Stimulated activated CD8-positive, alpha-beta memory T cell treated with anti-CD3 and anti-CD28 coated beads, Interleukin-15, amount 100 ng/mL, for 1 hour (primary cell): ENCODE measurements at places on chromosomes 5 and 9.

DNA sequence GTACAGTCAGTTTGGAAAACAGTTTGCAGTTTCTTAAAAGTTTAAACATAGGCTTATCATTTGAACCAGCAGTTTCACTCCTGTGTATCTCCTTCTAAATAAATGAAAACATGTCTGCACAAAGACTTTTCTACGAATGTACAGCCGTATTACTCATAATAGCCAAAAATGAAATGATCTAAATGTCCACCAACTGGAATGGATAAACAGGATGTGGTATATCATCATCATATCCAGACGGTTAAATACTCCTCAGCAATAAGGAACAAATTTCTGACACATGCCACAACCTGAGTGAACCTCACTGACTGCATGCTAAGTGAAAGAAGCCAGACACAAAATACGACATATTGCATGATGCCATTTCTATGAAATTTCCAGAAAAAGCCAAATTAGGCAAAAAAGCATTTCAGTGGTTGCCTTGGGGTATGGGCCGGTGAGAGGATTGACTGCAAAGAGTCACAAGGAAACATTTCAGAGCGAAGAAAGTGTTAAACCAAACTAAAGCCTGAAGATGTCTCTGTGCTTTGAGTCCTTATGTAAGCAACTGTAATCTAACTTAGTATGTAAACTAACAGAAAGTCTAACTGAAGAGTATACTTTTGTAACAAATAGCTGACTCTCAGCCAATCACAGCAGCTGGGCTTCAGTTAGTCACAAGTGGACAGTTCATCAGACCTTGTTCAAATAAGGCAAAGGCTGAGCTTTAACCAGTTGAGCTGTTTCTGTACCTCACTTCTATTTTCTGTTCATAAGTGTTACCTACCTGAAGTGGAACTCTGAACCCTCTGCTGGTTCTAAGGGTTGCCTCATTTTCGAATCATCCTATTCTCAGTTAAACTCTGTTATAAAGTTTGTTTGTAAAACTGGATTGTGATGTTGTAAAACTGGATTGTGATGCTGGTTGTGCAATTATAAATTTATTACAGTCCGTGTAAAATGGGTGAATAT lies 65.2 kb downstream of the TRIO start:
- no peak for DNase-seq

- no peak for DNase-seq
Observed at GRCh38 chr5:78288246-78288645, 6.3 kb downstream of the AP3B1 start.

GRCh38 chr9:137502008-137502911 lies 43.1 kb upstream of the NSMF start:
- DNase-seq, result no peak

DNA sequence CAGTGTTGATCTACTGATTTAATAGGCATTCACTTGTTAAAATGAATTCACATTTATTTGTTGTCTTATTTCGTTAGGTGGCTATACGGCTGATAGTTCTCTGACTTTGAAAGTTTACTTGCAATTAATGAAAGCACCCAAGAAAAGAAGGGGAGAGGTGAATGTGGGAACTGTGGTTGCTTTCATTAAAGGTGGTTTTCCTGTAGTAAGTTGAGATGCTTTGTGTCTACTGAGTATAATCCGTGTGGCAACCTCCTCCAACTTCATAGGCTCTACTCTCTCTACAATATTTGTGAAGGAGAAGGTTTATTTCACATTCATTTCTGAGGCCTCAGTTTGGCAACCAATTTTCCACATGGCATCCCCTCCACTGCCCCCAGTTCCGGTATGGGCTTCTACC lies 12.8 kb upstream of the MACIR start:
- DNase-seq, result no peak

DNA sequence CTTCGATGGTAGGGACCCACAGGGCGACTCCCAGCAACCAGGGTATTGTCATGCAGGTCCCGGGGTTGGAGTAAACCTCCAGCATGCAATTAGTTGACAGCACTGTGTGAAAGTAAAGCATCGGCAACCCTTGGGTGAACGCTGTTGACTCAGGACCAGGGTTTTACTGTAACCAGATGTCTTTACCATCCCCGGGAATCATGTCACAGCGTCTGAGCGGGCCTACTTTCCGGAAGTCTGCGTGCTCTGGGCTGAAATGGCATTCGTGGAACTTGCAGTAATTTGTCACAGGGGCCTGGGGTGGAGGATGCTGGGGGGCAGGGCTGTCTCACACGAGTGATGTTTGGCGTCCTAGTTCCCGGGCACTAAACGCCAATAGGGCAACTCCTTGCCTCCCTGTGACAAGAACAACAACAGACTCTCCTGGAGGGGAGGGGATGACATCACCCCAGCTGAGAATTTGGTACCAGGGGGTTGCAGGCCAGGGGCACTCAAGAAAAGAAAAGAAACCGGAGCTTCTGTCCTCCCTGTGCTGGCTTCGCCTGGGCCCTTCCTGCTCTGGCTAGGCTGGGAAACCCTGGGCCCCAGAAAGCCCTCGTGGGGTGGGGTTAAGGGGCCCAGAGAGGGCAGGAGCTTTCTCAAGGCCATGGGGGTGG lies 10.1 kb upstream of the UBAC1 start:
- no peak for DNase-seq

DNA sequence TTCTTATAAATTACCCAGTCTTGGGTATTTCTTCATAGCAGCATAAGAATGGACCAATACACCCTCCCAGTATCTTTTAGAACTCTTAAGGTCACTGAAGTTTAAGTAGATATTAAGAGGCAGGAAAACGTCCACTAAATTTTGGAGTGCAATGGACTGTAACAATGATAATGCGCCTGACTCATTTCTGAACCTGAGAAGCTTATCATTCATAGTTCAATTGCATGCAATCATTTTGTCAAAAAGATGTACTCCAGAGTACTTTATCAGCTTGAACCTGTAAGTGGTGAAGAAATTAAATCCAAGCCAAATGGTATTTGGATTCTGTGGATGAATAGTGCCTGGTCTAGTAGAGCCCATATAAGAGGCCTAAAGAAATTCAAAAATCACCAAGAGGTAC lies 196.5 kb upstream of the CDH9 start:
- DNase-seq, result no peak

DNA sequence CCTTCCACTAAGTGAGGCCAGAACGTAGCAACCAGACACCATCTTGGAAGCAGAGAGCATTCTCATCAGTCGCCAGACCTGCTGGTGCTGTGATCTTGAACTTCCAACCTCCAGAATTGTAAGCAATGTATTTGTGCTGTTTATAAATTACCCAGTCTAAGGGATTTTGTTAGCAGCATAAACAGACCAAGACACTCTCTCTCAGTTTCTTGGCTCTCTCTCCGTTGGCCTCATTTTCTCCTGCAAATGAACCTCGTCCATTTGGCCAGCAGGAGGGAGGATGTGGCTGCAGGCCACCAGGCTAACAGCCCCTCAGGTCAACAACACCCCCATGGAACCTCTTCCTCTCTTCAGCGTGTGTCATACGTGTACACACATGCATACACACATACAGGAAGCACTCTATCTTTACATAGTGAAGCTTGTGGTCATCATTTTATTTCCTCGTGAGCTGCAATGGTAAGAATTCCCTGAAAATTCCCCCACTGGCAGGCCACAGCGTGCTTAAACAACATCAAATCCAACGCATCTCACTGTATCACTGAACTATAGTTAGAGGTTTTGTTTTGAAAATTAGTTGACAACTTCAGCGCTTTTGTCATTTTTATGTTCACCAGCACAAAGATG lies 62.8 kb upstream of the PPP1R26 start:
- no peak for DNase-seq

DNA sequence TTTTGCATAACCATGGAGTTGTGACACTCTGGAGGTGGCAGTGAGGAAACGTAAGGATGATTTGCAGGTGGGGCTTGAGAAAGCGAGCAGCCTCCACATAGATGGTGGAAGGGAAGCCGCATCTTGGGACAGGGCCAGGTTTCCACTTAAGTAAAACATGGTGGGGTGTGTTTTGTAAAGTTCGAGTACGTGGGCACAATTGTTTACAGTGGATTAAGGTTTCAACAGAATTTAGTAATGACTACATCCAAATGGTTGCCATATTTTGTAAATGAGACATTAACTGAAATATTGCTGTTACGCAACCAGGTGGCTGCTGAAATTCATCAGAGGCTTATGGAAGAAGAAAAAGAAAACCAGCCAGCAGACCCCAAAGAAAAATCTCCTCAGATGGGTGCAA lies 85.4 kb upstream of the IL7R start:
- no peak for DNase-seq

DNA sequence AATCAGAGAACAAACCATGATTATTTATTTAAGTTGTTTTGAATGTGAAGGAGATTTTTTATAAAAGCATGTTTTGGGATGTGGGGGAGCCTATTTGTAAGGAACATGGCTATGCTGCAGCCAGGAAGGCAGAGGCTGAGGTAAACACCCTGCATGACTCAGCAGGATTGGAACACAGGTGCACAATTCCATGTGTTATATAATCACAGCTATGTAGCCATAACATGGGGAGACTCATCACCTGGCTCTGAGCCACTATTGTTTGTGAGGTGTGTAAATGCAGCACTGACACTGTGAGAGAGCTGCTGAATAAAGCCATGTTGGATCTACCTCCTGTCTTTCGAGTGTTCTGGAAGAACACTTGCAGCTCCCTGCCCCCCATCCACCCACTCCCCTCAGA lies 1009.8 kb downstream of the DNAH5 start:
- no peak for DNase-seq

- no peak for DNase-seq
Observed at GRCh38 chr9:83505282-83505681, 32.9 kb downstream of the FRMD3 start.

GRCh38 chr9:76655971-76656370 lies 108.3 kb upstream of the PCA3 start:
- no peak for DNase-seq

DNA sequence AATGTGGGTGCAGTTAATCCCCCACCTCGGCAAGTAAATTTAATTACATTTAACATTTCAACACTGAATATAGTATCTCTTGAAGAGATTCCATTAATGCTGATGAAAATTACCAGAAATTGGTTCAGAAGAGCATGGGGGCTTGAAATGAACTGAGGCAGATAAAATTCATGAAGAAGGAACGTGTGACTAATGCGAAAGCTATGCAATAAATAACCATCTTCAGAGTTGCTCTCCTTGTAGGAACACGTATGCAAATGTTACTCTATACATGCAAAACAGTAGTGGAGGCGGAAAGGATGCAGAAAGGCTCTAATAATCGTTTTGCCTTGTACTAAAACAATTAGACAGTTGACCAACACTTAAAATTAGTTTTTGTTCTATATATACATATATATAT lies 320.2 kb downstream of the CTNND2 start:
- no peak for DNase-seq

GRCh38 chr5:172444110-172444510 lies 10.2 kb downstream of the SH3PXD2B start:
- DNase-seq, result no peak

- no peak for DNase-seq
Observed at GRCh38 chr9:131104016-131104740, 7.8 kb downstream of the AIF1L start.

DNA sequence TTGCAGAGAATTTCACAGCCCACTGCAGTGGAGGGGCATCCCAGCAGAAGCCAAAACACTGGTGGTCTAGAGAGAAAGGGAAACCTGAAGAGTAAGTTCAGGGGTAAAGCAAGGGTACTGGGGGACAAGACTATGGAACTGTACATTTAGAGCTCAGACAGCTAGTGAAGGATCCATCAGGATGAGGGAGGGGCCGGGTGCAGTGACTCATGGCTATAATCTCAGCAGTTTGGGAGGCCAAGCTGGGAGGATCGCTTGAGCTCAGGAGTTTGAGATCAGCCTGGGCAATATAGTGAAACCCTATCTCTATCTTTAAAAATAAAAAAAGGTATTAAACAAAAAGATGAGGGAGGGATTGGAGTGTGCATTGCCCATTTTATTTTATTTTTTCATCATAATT lies 7.8 kb upstream of the ANKH start:
- DNase-seq, result no peak

- DNase-seq, result no peak
Observed at GRCh38 chr5:53161876-53162275, 52.3 kb upstream of the MOCS2 start.

DNA sequence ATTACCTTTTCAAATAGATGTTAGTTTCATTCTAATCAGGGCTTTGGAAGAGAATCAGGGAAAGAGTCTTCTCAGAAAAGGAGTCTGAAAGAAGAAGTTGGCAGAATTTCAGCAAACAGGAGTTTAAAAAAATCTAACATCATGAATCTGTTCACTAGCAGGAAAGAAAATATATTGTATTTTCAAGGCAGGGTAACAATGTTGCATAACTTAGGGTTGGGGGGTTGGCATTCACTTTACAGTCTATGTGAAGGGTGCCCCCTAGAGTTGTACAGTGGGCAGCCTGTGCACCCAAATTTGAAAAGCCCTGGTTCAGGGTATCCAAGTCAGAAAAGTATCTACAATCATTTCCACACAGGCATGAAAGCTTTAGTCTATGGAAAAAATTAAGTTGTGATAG lies 348.4 kb upstream of the SLC30A5 start:
- no peak for DNase-seq

DNA sequence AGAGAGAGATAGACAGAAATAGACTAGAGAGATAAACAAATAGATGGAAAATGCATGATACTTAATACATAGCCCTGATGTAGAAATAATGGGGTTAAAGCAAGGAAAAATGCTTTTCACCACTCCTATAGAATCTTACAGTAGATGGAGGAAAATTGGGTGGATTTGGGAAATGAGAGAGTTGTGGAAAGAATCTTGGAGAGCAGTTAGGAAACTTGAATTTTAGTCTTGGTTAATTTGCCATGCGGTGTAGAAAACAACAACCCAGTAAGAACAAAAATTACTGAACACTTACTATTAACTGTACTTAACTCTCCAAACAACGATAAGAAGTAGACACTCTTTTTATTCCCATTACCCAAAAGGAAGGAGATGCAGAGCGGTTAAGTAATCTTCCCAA lies 329.8 kb downstream of the ZNF608 start:
- DNase-seq, result no peak

DNA sequence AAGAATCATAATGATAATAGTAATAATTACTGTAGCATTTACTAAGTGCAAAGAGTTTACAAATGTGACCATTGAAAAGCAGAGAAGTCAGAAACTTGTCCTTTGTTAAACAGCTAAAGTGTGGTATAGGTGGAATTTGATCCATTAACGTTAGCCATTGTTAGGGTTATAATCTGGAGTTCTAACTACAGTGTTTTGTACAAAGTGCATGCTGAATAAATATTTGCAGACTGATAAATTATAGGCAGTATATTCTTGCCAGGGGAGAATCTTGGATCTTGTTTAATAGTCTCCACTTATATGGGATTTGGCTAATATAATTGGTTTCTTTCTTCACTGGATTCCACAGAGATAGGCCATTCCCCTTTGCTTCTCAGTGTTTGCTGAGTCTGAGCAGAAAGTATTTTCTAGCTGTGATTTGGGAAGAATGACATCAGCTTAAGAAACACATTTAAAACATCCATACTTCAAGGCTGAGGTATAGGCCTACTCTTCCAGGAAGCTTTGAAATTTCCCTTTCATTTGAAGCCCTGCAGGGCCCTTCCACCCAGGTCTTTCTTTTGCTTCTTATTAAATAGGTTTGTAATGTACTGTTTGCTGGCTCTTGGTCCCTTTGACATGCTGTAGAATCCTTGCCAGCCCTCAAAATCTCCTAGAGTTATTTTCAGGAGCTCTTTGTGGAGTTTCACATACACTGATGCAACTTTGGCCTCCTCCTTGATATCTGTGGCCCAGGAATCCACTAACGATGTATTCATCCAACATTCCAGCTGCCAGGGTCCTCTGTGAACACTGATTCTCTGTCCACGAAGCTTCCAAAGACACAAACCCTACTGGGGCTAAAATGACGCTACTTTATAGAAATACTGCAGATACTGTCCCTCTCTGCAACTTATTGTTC lies 51.4 kb downstream of the ATP10B start:
- no peak for DNase-seq

- peak; percentile 30 for DNase-seq
Observed at GRCh38 chr9:128420060-128420650, 502 bp upstream of the CERCAM start.
